Stimulated activated CD8-positive, alpha-beta memory T cell treated with anti-CD3 and anti-CD28 coated beads, Interleukin-2, amount 100 ng/mL, for 1 hour (primary cell): ENCODE measurements at places on chromosomes 6 and 20.

- DNase-seq, result peak; percentile 43
These were observed at the start of gene ZFP64 for GRCh38 chr20:52191132-52191915. Gene ZFP64 (minus strand): TSS chr20:52191779. CDS start chr20:52191636, 143 bp downstream.

- no peak for DNase-seq
These were observed 7.0 kb upstream of the FOXP4 start for GRCh38 chr6:41539204-41539603.

DNA sequence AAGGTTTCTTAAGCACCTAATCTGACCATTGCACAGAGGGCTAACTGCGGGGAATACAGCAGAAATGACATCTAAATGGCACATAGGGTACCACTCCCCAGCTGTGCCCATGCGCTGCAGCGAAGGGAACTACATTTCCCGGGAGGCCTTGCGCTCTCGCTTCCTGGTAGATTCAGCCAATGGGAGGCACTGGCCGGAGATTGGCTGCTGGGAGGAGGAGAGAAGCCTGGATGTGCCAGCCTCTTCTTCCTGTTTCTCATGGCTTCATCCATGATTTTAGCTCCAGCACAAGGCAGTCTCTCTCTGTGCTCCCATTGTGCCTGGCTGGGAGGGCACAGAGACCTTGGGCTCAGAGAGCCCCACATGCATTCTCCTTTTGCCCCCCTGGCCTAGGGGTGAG is 101.7 kb upstream of the FOXA2 start:
- no peak for DNase-seq

DNA sequence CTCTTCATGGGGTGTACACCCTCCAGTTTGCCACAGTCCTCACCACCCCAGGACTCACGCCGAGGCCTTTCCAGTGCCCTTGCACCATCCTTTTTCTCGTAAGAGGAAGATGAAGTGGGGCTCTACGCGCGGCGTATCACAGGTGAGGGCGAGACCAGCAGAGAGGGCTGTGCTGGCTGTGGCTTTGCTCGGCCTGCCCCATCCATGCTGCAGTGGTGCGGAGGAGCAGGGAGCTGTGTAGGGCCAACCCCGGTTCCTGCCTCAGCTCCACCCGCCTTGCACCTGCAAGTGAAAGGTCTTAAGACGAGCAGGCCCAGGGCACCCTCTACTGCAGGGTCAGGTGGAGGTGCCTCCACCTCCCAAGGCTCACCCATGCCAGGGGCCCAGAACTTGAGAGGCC is 24.1 kb downstream of the RBCK1 start:
- DNase-seq, result no peak

- no peak for DNase-seq
These were observed 25.7 kb upstream of the TCFL5 start for GRCh38 chr20:62887152-62887859.

- DNase-seq, result no peak
These were observed 42.9 kb upstream of the SPTLC3 start for GRCh38 chr20:12965870-12966251.

GRCh38 chr20:47677635-47678453 is 107.4 kb downstream of the SULF2 start:
- peak; percentile 15 for DNase-seq

GRCh38 chr6:2028457-2029038 is 216.9 kb downstream of the GMDS start:
- no peak for DNase-seq

- no peak for DNase-seq
These were observed 1.5 kb downstream of the GPANK1 start for GRCh38 chr6:31663126-31663960.

- DNase-seq, result no peak
These were observed 23.6 kb downstream of the NEDD9 start for GRCh38 chr6:11208854-11209253.

- DNase-seq, result no peak
These were observed 21.0 kb downstream of the NFYA start for GRCh38 chr6:41093729-41094128.

- no peak for DNase-seq
These were observed 215.2 kb downstream of the PTPRK start for GRCh38 chr6:128305228-128305627.

DNA sequence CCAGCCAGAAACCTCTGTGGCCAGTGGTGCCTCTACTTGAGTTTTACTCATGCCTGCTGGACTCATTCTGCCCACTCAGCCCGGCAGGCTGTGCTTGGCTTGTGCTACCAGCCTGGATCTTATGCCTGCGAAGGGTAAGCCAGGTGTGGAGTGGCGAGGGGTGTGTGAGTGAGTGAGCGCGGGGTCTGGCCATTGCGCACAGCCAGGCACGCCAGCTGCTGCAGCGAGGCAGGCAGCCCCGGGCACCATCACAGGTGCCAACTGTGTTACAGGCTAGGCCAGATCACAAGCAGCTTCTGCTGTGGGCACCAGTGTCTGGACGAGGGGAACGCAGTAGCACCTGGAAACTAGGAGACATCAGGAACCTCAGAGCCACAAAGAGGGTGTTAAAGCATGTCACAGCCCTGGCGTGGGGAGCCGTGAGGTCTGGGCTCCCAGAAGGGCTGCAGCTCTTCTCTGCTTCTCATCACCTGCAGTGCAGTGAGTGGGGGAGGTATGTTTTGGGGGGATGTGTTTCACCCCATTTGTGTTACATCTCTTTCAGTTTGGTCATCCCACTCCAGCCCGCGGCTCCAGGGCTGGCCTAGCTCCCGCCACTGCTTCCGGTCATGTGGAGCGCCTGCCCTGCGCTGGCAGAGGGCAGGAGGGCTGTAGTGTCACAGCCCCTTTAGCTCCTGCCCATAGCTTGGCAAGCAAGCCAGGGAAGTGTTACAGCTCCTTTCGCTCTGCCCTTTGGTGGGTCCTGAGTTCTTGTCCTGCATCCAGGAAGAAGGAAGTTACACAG is 379.7 kb upstream of the IMPG1 start:
- DNase-seq, result no peak

GRCh38 chr6:57075092-57075491 is 14.9 kb upstream of the ZNF451 start:
- DNase-seq, result no peak

DNA sequence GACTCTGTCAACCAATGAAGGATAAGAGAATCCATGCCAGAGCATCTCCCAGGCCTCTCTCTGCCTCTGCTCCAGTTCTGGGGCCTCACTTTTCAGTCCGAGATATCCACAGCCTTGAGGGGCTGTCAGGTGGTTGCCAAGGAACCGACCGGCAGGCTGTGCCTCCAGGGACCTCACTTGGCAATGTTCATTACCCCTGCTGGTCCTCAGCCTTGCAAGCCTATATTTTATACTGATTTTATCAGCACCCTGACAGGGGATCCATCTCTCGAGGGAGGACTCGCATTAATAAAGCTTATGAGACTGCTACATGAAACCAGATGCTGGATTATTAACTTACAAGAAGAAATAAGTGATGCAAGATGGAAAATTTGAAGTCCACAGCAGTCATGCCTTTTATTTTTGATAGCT is 39.9 kb downstream of the TMC2 start:
- DNase-seq, result no peak

DNA sequence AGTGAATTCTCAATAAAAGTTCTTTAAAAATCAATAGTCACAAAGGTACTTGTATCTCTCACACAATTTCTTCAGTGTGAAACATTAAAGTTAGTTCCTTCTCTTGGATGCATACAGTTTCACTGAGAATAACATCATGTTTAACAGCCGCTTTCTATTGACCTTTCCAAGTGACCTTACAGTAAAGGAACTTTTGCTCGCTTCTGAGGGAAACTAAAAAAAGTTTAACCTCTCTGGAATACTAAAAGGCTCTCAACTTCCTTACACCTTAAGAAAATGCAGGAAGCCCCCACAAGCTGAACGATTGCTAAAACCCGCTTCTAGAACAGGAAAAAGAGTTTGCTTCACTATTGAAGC is 1.3 kb downstream of the RRAGD start:
- DNase-seq, result no peak

- DNase-seq, result no peak
These were observed 23.8 kb downstream of the MAN1A1 start for GRCh38 chr6:119325559-119326265.

DNA sequence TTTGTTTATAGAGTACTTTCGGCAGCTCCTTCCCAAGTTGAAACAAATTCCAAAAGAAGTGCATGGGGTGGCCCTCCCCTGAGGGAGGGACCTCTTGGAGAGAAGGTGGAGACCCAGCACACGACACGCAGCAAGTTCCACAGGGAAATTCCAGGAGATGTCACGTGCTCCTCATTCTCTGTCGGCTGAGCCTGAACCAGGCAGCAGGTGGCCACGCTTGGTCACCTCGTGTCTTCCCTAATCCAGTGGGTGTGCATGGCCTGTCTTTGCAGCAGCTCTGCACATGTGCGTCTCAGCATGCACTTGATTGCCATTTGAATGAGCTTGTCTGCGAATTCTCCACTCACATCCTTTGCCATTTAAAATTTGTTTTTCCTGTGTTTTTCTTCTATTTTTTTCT is 357.4 kb downstream of the CDH4 start:
- no peak for DNase-seq
